Stimulated activated CD8-positive, alpha-beta memory T cell treated with anti-CD3 and anti-CD28 coated beads, Interleukin-4, amount 100 ng/mL, for 4 hours (primary cell): ENCODE measurements at places on chromosomes 11 and 22.
A peak's percentile ranks its signal among the peaks of the same experiment; 100 is the strongest.

DNA sequence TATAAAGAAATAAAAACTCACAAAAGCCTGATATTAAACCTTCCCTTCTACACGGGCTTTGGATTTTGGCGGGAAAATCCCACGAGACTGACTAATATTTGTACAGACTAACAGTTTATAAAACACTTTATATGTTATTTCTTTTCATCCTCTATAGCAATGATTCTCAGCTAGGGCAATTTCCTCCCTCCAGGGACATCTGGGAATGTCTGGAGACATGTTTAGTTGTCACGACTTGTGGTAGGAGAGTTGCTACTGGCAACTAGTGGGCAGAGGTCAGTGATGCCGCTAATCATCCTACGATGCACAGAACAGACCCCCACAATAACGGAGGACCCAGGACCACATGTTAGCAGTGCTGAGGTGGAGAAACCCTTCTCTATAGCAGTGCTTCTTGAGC lies 304.8 kb upstream of the PITPNB start:
- DNase-seq, result no peak

- DNase-seq, result no peak
Measured at GRCh38 chr22:46929046-46929709, 166.7 kb downstream of the TBC1D22A start.

DNA sequence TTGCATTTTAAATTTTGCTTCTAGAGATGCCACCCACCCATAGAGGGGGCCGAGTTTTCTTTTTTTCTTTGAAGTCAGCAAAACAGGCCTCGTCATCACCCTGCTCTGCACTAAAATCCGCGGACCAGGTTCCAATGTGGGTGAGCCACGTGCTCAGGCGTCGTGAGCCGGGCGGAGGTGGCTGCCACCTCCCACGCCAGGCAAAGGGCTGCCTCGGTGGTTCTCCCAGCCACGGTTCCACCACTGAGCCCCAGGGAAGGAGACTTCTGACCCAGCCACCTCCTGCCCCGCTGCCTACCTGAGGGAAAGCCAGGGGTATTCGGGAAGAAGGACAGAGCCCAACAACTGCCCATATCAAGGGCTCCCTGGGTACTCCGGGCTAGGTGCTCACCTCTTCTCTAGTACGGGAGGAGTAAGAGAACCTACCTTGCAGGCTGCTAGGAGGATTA lies 45.3 kb downstream of the MN1 start:
- no peak for DNase-seq

DNA sequence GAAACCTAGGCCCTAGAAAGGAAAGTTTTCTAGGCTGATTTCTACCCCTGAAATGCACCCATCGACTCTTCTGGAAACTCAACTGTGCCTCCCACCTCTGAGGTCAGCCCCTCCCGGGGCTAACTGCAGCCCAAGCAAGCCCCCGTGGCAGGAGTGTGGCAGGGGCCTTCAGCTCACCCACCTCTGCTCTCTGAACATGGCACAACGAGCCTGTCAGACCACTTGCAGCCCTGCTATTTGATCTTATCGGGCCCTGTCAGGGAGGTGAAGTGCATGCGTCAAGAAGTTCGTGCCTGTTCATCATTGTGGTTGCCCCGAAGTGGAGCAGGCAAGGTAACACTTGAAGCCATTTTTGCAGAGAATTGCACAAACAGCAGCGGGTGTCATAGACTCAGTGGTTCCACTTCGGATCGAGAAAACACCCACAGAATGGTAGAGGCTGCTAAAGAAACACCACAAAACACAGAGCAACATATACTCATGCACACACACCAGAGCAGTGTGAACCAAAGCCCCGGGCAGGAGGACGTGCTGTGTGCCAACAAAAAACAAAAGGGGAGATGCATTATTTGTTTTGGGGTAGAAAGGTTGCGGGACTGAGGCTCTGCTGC lies 262.7 kb downstream of the ETS1 start:
- DNase-seq, result peak; percentile 64

GRCh38 chr11:69295079-69295994 lies 1.4 kb downstream of the MYEOV start:
- DNase-seq, result no peak

DNA sequence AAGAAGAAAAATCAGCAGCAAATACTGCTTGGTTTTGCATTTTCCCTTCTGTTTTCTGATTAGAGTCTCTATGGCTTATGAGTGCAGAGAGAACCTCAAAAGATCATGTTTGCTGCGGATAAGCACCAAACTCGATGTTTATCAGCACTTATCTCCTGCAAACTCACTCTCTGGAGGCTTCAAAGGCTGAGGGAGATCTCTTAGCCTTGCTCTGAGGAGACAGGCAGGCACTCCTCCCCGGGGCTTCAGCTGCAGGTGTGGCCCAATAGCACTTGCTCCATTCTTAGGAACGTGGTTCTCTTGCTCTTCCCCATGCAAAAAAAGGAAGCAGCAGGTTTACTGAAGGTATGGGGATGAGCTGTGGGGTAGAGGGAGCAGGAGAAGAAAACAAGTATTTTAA lies 45.1 kb downstream of the FLI1 start:
- no peak for DNase-seq

DNA sequence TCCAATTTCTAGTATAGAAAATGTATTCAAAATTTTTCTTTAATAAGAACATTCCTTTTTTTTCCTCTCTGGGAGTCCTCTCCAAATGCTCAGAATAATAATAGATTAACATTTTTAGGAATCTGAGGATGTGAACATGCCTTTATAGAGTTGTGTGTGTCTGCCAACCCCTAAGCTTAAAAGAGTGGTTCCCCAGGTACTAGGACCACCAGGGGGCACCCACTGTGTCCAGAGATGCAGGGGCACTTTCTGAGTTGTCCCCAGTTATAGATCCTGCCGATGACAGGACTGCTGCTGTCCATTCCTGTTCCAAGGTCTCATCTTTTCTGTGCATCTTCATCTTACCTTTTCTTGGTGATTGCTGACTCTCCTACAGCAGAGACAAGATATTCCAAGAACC lies 27.0 kb upstream of the MICAL2 start:
- DNase-seq, result no peak

GRCh38 chr11:100297516-100297915 lies 389.6 kb upstream of the ARHGAP42 start:
- DNase-seq, result no peak

DNA sequence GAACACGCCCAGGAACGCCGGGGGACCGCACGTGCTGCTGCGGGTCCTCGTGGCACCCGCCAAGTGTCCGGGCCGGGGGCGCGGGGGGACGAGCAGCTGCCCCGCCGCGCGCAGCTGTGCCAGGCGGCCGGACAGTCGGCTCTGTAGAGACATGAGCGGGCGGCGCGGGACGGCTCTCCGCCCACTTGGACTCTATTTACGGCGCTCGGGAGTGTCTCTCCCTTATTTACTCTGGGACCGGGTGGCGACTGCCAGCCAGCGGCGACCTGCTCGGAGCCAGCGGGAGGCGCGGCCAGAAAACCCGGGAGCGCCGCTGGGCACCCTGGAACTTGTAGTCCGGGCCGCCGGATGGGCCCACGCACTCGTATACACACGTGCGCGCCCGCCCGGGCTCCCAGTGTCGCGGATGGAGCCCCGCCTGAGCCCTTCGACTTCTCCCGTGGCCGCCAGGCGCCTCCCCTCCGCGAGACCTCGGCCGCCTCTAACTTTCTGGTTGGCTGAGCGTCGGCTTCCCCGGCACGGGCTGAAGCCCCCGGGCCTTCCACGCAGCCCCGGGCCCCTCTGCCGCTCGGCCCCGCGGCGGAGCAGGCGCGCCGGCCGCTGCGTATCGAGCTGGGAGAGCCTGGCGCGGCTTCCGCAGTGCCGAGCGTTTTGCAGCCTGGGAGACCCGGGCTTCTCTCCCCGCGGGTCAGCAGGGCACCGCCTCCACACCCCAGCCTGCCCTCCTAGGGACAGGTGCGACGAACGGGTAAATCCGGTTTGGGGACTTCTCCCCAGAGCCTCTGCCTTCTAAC lies at the start of gene MACROD1:
TSS of gene MACROD1 (minus strand) at position 272 of the 794 bp plus-strand sequence. CDS start at position 153, 119 bp downstream.
- peak; percentile 58 for DNase-seq

DNA sequence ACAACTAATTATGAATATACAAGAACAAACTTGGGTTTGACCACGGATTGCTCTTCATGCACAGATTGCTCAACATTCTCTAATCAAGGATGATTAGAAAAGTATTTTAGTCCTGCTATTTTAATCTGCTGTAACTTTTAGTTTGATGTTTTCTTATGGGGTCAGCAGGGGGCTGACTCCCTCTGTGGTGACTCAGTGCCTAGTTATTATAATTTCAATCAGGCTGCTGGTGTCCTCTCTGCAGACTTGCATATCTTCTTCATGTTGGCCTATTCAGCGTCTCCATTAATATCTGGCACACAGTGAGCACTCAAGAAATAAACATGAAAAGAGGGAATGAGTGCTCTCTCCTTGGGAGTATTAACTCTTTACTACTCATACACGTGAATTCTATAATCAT lies 223.8 kb upstream of the DDI1 start:
- DNase-seq, result no peak

- DNase-seq, result no peak
Measured at GRCh38 chr22:38959590-38959989, 2.2 kb downstream of the APOBEC3A start.

- no peak for DNase-seq
Measured at GRCh38 chr22:39179841-39180335, 27.4 kb upstream of the CBX7 start.

DNA sequence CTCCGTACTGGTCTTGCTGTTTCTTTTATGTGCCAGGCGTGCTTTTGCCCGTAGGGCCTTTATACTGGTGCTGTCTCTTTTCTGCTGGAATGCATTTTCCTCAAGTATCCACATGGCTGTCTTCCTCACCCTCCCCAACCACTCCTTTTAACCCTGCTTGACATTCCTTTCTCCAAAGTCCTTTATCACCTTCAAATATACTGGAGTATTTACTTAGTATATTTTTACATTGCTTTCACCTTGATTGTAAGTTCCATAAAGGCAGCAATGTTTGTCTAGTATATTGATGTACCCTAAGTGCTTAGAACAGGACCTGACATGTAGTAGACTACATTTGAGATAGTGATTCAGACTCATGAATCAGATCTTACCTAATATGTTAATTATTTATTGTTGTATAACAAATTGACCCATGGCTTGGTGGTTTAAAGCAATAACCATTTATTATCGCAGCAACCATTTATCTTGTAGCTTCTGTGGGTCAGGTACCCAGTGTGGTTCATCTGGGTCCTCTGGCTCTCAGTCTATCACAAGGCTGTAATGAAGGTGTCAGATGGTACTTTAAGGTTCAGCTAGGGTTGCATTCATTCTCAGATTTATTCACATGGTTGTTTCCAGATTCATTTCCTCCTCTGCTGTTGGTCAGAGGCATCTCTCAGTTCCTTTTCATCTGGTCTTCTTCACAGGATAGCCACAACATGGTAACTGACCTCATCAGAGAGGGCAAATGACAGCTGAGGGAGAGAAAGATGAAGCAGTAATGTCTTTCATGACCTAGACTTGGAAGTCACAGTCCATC lies 34.2 kb downstream of the DDX10 start:
- DNase-seq, result no peak

- no peak for DNase-seq
Measured at GRCh38 chr11:92782806-92783205, 186.6 kb upstream of the MTNR1B start.

GRCh38 chr11:35257281-35257680 lies 118.3 kb downstream of the CD44 start:
- DNase-seq, result no peak

- DNase-seq, result no peak
Measured at GRCh38 chr11:68890490-68891231, 13.0 kb downstream of the MRPL21 start.

GRCh38 chr22:50201191-50202129 lies 649 bp downstream of the SELENOO start:
- no peak for DNase-seq

DNA sequence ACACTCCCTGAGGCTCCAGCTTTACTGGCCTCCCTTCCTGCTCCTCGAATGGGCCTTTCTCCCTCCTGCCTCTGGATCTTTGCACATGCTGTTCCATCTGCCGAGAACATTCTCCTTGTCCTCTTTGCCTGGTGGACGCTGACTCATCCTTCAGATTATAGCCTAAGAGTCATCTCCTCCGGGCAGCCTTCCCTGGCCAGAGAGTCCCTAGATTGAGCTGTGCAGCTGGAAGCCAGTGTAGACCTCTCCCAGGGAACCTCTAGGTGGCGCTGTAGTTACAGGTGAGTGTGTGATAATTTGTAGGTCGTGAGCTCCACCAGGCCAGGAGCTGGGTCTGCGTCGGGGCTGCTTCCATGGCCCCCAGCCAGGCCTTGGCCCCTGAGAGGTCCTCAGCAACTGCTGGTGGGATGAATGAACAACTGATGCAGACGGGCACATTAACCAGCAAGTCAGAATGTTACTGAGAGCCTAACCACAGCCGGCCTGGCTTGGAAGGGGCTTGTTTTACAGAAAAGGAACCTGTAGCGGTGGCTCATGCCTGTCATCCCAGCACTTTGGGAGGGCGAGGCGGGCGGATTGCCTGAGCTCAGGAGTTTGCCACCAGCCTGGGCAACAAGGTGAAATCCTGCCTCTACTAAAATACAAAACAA lies 8.7 kb downstream of the PNPLA5 start:
- DNase-seq, result peak; percentile 4

GRCh38 chr22:50526108-50526833 lies 873 bp upstream of the SCO2 start:
- DNase-seq, result no peak

GRCh38 chr22:19818324-19819207 lies 36.1 kb downstream of the GNB1L start:
- DNase-seq, result no peak

DNA sequence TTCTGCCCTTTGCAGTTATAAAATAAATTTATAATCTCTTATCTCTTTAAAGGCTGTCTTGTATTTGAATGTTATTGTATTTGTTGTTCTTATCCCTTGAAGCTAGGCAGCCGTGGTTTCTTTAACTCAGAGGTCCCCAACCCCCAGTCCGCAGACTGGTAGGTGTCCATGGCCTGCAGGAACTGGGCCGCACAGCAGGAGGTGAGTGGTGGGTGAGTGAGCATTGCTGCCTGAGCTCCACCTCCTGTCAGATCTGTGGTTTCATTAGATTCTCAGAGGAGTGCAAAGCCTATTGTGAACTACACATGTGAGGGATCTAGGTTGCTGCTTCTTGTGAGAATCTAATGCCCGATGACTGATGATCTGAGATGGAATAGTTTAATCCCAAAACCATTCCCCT lies 380.0 kb upstream of the CCDC90B start:
- DNase-seq, result no peak

- DNase-seq, result no peak
Measured at GRCh38 chr11:21771097-21771496, 421.8 kb upstream of the ANO5 start.

- no peak for DNase-seq
Measured at GRCh38 chr11:20621679-20622078, 22.3 kb downstream of the SLC6A5 start.

GRCh38 chr22:47112582-47112965 lies 350.1 kb downstream of the TBC1D22A start:
- DNase-seq, result no peak

GRCh38 chr11:31414338-31414737 lies 44.7 kb downstream of the DNAJC24 start:
- no peak for DNase-seq

DNA sequence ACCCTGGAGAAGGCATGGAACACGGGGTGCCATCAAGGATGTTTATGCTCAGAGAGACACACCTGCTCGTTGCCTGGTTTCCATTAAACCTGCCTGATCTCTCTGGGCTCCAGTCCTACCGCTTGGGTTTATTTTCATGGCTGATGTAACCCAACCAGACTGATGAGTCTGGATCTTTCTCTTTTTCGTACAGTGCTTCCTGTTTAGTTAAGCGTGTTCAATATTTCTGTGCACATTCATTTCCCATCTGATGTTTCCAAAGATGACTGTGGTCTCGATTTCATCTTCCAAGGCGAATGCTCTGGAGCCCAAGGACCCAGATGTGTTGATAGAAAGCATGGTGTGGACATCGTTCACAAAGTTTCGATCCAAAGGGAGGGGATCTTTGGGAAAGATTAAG lies 84.3 kb downstream of the SNX19 start:
- DNase-seq, result no peak
